ENCODE measurements at places on chromosomes 4 and X. TPM values are rescaled to one million over a fixed set of nuclear protein-coding genes. Genes with fewer than 3 reads are reported as not detected.

DNA sequence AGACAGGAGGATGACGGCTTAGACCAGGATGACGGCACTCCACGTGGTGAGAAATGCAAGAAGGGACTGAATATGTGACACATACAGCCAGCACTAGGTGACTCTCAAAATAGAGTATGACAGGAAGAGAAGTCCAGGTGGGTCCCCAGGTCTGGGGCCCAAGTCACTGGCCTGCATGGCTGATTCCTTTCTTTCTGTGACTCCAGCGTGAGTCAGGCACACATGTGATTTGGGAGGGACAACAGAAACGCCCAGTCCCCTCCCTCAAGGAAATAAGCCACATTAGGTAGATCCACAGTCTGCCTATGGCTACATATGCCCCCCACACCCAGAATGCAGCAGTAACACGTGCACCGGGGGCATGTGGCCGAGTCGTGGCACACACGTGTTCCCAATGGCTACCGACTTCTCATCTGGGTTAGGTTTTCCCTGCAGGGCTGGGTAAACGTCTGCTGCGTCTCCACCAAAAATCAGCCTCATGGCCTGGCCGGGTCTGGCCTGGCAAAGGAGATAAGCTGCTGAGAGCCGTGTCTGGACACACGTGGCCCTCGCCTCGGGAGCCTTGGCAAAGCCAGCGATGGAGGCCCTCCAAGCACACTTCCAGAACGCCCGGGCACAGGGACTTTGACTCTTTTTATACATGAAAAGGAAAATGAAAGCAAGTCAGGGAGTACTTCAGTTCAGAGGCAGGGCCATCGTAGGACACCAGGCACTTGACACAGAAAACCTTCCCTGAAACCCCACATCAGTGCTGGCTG is 19.3 kb downstream of the SEL1L3 start:
- no peak for DNase-seq

DNA sequence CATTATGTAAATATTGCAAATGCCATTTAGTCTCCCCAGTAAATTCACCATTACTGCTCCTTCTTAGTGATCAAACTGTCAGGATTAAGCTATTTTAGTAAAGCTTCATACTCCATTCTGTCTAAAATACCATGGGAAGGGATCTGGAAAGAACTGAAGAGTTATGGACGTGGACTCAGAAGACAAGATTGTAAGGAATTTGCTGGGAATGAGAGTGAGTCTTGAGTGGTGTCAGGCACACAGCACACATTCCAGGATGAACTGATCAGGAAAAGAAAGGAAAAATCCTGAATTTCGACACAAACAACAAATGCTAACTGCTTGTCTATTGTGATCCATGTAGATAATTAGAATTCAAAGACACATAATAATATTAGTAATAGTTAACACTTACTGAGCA is 311.0 kb downstream of the CENPC start:
- no peak for DNase-seq

DNA sequence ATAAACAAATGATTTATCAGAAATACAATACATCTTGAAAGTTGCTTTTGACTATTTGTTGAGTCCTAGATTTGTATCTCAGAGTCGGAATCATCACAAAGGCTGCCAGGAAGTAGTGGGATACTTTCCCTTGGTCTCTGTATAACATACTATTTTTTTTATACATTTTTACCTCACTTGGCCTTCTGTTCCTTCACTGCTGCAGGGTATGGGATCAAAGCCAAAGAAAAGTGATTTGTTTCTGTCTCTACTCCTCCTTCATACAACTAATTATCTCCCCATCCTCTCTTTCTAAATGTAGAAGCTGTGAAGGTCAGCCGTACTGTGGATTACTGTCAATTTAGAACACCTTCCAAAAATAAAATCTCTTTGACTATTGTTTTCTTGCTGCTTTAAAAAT is 24.9 kb downstream of the PALLD start:
- DNase-seq = no peak

The PNMA6F gene
- total RNA-seq = not detected

GRCh38 chr4:83285055-83285407 is 433 bp upstream of the COQ2 start:
- DNase-seq = peak; percentile 37

GRCh38 chr4:52263607-52264006 is 212.5 kb downstream of the SPATA18 start:
- DNase-seq = no peak

DNA sequence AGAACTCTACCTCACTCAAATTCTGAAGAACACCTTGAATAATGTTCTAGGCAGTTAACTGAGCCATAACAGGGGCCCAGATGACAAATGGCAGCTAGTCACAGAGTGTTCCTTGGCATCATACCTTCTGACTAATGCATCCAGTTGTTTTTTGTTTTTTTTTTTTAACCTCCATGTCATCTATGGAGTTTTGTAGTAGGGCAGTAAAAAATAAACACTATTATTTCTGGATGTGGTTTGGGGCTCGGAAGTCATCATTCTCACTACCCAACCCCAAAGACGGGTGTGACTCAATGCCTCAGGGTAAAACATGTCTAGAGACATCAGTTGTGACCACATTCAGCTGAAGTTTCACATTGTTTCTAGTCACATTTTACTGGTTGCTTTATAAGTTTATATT is 31.2 kb upstream of the MCF2 start:
- DNase-seq = no peak

The ADGRA3 gene
- total RNA-seq = 15.4 TPM

The HPGDS gene
- total RNA-seq = not detected

DNA sequence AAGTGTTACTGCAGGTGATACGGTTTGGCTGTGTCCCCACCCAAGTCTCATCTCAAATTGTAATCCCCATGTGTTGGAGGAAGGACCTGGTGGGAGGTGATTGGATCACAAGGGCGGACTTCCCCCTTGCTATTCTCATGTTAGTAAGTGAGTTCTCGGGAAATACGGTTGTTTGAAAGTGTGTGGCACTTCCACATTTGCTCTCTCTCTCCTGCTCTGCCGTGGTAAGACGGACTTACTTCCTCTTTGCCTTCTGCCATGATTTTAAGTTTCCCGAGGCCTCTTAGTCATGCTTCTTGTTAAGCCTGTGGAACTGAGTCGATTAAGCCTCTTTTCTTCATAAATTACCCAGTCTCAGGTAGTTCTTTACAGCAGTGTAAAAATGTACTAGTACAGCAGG is 65.2 kb upstream of the SLC7A11 start:
- no peak for DNase-seq

DNA sequence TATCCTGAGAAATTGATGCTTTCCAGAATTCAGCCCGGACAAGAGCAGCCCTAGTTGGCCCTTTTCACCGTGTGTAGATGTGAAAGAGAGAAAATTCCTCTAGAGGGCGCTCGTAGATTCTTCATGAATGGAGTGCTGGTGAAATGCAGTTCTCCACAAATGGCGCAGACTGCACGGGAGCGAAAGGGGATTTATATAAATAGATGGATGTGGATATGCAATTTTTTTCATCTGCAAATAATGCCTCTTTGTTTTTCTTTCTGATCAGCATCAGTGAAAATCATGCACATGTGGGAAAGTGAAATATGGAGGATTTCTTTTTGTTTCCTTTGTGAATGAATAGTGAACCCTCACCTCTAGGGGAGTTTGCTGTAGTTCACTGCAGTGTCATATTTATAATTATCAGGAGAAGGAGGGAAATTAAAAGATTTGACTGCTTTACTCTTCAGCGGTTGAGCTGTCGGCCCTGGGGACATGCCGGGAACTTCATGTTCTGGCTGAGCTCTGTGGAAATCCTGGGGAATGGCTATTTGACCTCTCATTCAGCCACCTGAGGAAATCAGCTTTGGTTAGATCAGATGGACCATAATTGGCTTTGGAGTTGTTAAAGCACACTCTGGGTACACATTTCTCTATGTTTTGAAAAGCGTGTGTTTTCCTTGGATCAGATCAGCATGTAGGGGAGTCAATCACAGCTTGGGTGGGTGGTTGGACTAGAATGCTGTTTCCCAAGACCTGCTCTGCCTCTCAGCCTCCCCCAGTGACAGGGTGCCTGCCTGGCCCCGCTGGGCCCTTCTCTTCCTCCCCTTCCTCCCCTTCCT is 115.0 kb upstream of the SHISA3 start:
- peak; percentile 66 for DNase-seq

The STIM2 gene
- total RNA-seq = 12.2 TPM

GRCh38 chr4:122739174-122739573 is 6.7 kb downstream of the BBS12 start:
- DNase-seq = no peak

GRCh38 chrX:63818156-63818555 is 33.1 kb upstream of the ARHGEF9 start:
- no peak for DNase-seq

GRCh38 chrX:57366430-57366829 is 79.9 kb downstream of the FAAH2 start:
- DNase-seq = no peak

DNA sequence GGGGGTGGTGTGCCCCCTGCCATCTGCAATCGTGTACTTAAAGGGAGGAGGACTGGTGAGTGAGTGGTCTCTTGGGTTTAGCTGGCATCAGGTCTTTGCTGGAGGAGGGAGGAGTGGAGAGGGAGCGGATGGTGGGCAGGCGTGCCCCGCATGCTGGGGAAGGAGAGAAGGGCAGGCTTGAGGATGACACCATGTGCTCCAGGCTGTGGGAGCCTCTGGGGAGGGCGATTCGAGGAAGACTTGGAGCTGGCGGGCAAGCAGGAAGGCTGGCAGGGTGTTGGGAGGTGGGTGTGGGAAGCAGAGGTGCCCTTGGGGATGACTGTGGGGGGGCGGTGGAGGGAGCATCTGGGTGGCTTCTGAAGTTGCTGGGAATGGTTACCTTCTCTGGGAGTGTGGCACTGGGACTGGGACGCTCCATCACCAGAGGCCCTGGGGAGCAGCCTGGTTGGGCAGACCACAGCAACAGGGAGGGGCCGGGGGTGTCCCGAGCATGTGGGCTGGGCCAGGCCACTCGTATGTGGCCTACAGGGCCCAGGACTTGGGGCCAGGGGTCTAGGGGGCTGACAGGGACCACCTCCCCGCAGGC is 30.8 kb upstream of the AFAP1 start:
- no peak for DNase-seq

GRCh38 chrX:10045327-10046000 is 78.3 kb downstream of the CLDN34 start:
- no peak for DNase-seq

The ITGB1BP2 gene
- 2.1 TPM for total RNA-seq

The NRK gene
- 0.93 TPM for total RNA-seq

DNA sequence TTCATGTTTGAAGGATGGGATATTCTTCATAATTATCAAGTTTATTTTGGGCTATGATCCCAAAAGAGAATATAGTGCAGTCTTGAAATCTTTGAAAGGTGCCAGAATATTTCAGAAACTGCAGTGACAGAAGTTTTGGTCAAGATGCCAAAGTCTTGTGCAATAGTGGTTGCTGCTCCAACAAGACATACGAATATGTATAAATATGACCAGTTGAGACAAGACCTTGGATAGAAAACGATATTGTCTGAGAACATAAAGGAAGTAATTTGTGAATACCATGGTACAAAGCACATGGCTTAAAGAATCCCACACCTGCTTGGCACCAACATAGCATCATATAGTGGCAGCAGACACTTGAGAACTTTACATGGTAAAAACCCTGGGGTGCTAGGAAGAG is 48.6 kb upstream of the AMELX start:
- DNase-seq = no peak

Data from glomerular endothelial cell (primary cell).